Vagina (tissue), 2 donors: ENCODE measurements at places on chromosomes 12 and 14.

DNA sequence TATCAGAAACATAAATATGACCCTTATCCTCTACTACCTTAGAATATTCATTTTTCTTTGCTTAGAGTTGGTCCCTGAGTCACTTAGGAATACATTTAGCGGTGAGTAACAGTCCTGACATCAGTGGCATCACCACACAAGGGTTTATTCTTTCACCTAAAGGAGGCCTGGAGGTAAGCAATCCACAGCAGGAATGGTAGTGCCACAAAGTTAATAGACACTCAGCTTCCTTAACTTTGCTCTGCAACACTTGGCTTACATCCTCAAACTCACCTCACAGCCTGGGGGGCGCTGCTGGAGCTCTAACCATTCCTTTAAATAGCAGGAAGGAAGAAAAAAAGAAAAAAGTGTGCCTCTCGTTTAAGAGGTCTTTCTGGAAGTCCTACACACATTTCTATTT lies 29.1 kb downstream of the BBOF1 start:
- DNase-seq = no peak

- no peak for DNase-seq
These were observed 12.3 kb upstream of the CALM1 start for GRCh38 chr14:90384543-90384911.

GRCh38 chr12:113456199-113456598 lies 15.5 kb downstream of the LHX5 start:
- no peak for DNase-seq

DNA sequence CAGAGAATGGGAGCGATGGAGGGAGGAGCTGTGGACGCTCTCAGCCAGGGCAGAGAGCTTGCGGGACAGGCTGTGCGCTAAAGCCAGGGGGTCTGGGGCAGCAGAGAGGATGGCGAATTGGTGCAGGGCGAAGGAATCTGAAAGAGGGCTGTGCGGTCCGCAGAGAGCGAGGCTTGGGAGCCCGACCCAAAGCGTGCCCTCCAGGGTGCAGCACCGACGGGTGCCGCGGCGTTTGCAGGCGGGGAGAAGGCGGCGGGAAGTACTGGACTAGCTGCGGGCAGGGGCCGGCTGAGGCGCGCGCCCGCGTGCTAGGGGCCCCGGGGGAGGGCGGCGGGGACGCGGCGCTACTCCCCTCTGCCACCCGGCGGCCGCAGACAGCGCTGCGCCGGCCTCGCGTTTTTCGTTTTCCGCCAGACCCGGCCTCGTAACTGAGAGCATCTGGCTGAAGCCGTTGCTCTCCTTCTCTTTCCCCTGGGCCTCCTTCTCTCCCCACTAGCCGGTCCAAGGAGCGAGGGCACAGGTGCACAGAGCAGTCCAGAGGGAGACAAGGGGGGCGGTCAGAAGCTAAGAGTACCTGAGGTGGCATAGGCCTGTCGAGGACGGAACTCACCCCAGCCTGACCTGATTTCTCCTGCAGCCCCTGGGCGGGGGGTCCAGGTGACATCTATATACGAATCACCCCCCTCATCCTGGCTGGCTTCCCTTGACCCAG lies 24.9 kb downstream of the SLC6A12 start:
- DNase-seq = no peak

GRCh38 chr12:66397574-66398290 lies 95.4 kb downstream of the HELB start:
- no peak for DNase-seq

- no peak for DNase-seq
These were observed 159.6 kb downstream of the KCNA5 start for GRCh38 chr12:5203274-5203673.

GRCh38 chr14:53470351-53471043 lies 317.4 kb upstream of the DDHD1 start:
- DNase-seq = no peak

GRCh38 chr14:95098984-95099599 lies 58.2 kb downstream of the DICER1 start:
- DNase-seq = no peak

DNA sequence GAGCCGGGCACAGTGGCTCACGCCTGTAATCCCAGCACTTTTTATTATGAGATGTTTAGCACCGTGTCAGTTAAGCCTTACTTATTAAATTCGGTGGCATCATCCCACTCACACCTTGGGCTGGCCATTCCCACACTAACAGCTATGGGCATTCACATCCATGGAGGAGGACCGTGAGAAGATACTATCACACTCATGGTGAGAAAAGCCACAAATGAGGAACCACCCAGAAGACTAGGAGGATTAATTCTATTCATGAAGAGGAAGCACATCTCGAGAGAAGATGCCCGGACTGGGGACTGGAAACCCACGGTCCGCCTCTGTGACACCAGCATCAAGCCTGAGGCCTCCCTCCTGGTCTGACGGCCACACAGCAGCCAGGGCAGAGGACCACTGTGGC lies 4.9 kb downstream of the CDC42BPB start:
- DNase-seq = no peak

DNA sequence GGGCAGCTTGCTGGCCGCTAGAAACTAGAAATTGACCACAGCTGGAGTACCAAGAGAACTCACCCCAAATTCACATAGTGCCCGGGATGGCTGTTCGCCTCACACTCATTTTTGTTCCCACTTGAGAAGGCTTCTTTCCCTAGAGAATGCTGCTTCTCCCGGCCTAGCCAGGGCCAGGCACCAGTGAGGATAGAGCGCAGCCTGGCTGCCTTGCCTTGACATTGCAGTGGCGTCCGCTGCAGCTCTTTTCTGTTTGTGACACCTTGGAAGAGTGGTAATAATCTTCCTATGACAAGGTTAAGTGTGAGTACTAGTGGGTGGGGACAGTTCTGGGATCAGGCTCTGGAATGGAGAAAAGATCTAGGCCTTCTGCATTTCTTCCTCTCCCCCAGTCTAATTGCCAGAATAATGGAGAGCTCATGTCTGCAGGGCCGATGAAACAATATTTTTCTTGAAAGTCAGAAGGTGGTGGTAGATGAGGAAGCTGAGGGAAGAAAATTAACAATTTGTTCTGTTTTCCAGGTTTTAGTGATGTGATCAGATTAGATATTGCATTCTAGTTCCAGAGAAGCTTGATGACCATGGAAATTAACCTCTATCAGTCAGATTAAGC lies 3.7 kb downstream of the TMEM253 start:
- DNase-seq = no peak

DNA sequence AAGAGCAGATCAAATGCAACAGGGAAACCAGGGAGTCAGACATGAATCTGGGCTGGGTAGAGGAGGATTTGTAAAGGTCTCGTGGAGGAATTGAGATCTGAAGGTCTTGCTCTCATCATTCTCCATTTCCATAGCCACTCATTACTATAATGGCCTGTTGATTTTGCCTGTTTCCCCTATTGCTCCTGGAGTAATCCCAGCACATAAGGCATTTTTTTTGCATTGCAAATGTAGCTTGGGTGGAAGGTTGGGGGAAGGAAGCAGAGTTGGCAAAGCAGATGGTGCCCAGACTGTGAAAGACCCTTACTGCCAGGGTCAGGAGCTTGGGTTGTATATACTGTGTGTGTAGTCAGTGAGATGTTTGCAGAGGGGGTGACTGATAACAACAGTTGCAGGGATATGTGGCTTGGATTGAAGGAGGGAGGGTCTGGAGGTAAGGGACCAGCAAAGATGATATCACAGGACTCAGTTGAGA lies 116.0 kb downstream of the TTC6 start:
- no peak for DNase-seq

GRCh38 chr12:77830583-77831351 lies at the start of gene NAV3:
TSS of gene NAV3 (plus strand) at chr12:77830894. CDS start at chr12:77831462, 568 bp downstream.
- DNase-seq = no peak

GRCh38 chr12:124771462-124772288 lies 92.0 kb downstream of the SCARB1 start:
- no peak for DNase-seq

DNA sequence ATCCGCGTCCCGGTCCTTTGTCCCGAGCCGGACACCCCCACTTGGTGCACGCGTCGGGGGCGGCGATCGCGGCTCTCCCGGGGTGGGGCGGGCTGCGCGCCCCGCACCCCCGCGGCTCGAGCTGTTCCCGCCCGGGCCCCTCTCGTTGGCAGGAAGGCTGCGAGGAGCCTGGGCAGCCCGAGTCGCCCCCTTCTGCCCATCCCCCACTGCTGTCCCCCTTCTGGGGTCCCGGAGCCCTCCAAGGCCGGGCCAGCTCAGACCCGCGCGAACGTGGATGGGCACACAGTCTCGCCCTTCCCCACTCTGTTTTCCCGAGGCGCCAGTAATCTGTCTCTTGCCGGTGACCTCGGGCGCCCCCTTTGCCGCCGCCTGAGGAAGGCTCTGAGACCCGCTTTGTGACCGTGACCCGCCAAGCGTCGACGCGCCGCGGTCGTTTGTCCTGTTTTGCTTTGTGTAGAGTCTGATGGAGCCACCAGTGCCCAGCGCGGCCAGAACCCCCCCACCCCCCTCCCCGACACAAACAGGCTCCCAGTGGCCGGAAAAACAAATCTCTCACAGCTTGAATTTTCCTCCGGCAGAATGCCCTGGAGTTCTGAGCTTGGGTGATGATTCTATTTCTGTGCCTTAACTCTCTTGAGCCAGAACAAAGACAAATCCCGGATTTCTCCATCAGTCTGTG lies 610 bp downstream of the C14orf132 start:
- DNase-seq = no peak

DNA sequence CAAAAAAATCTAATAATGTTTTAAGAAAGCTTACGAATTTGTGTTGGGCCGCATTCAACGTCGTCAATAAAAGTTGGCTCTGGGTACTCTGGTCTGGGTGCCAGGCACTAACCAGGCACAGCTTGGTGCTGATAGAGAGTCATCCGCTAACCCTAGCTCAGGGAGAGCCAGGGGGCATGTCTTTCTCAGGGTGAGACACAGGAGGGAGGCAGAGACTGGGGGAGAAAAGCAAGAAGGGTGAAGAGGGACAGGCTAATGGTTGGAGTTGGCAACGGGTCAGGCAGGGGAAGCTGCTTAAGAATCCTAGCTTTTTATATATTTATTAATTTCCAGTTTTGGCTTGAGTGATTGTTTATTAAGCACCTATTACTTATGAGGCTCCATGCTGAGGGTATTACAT lies 105.0 kb downstream of the CMKLR1 start:
- DNase-seq = no peak

- DNase-seq = no peak
These were observed 256.8 kb upstream of the DDHD1 start for GRCh38 chr14:53409969-53410368.

DNA sequence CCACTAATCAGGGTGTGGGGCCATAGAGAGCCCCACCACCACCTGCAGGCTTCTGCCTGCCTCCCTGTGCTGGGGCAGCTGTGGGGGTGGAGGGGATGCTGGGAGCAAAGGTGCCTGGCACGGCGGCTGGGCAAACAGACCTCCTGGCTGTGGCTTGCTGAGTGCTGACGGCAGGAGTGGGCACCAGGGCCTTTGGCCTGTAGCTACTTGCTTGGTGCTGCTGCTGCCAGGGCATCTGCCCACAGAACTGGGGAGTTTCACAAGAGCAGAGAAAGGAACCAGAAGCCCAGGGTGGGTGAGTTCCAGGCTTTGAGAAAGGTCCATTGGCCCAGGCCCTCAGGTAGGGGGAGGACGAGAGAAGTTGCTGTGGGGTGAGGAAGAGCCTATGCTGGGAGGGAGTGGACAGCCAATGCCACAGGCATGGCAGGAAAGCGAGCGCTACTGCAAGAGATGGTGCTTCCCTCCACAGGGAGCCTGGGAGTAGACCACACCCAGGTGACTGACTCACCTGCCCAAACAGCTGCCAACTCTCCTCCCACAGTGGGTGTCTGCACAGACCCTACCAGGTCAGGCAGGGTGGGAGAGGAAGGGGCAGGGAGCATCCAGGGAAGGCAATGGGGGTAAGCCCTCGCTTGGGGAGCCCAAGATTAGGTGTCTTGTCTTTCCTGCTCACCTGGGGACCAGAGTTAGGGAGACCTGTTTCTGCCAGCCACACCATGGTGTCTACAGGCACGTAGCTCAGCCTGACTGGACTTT lies 39.0 kb upstream of the HDAC7 start:
- no peak for DNase-seq

- no peak for DNase-seq
These were observed 136.3 kb downstream of the SCARB1 start for GRCh38 chr12:124727264-124727800.

GRCh38 chr12:17802657-17803641 lies 287.0 kb downstream of the RERGL start:
- DNase-seq = no peak

GRCh38 chr12:1878214-1878613 lies 40.2 kb downstream of the CACNA2D4 start:
- DNase-seq = peak; percentile 25

GRCh38 chr14:102497998-102498677 lies 11.4 kb downstream of the ANKRD9 start:
- no peak for DNase-seq
